ENCODE measurements at places on chromosomes 12 and 14. TPM values are rescaled to one million over a fixed set of nuclear protein-coding genes. Genes with fewer than 3 reads are reported as not detected.

CD4 gene
- total RNA-seq: not detected

FAM216A gene
- total RNA-seq: 7.1 TPM

MDGA2 gene
- total RNA-seq: not detected

RAB15 gene
- 6.4 TPM for total RNA-seq

IL31 gene
- total RNA-seq: not detected

RIC8B gene
- 5.8 TPM for total RNA-seq

SYNJ2BP gene
- 20.1 TPM for total RNA-seq

PTPN6 gene
- total RNA-seq: 22.5 TPM

SIX6 gene
- total RNA-seq: not detected

IQSEC3 gene
- not detected for total RNA-seq

PLCZ1 gene
- total RNA-seq: not detected

GXYLT1 gene
- 9.4 TPM for total RNA-seq

TPPP2 gene
- total RNA-seq: not detected

CAPZA3 gene
- total RNA-seq: not detected

TROAP gene
- total RNA-seq: 36.3 TPM

ZNF839 gene
- total RNA-seq: 10.2 TPM

RD3L gene
- not detected for total RNA-seq

SPPL3 gene
- 21.4 TPM for total RNA-seq

PRKD1 gene
- total RNA-seq: 0.60 TPM

MYH6 gene
- total RNA-seq: not detected

DTX1 gene
- total RNA-seq: not detected

TRPV4 gene
- 0.82 TPM for total RNA-seq

OTX2 gene
- total RNA-seq: not detected

SLC25A21 gene
- 0.24 TPM for total RNA-seq

GRIP1 gene
- 6.8 TPM for total RNA-seq

LBHD2 gene
- not detected for total RNA-seq

NFKBIA gene
- 83.7 TPM for total RNA-seq

CLEC2B gene
- total RNA-seq: 1.4 TPM

RPS6KL1 gene
- total RNA-seq: 3.1 TPM

TTC9 gene
- total RNA-seq: 0.95 TPM

ANKS1B gene
- total RNA-seq: 0.11 TPM

JAG2 gene
- total RNA-seq: 27.4 TPM

COCH gene
- 0.04 TPM for total RNA-seq

TGM1 gene
- 4.3 TPM for total RNA-seq

TDRD9 gene
- total RNA-seq: 1.6 TPM

RPL10L gene
- total RNA-seq: not detected

KRT82 gene
- not detected for total RNA-seq

CPNE8 gene
- 12.2 TPM for total RNA-seq

DNAI7 gene
- total RNA-seq: 0.07 TPM

GDF3 gene
- not detected for total RNA-seq

TNS2 gene
- total RNA-seq: 4.3 TPM

AKAP3 gene
- total RNA-seq: 1.7 TPM
